ENCODE measurements at places on chromosomes 6 and 20.

DNA sequence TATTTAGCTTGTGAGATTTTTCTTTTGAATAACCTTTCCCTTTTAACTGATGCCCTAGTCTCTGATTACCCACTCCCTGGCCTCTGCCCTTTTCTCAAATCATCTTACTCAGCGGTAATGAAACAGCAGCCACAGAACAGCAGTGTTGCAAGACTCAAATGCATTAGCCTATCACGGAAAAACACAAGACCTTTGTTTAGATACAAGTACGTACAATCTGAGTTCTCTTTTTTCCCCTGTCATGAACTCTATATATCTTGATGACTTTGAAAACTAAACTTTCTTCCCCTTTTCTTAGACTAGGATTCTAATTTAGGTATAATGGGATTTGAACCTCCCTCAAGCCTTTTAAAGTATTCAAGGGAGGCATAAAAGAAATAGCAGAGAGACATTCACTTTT, 1034.9 kb downstream of the EYS start:
- DNase-seq, result no peak

- DNase-seq, result no peak
These were observed 49.0 kb upstream of the TENT5A start for GRCh38 chr6:81801489-81801888.

DNA sequence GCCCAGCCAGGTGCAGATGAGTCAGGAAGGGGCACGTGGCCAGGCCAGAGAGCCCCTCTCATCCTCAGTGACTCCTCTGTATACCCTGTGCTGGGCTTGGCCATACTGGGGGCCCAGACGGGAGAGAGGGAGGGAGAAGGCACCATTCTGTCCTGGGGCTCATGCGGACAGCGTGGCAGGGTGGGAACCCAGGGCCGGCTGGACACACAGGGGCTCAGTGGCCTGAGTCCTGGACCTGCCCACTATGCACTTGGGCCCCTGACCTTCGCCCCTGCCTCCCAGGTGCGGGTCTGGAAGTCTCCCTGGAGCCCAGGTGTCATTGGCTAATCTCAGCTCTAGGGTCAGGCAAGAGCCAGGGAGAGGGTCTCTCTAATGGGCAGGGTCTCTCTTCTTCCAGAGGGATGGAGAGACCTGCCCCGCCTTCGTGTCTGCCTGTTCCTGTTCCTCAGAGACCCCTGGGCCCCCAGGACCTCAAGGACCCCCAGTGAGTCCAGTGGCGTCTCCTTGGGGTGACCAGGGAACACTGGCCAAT, 27.7 kb downstream of the COL20A1 start:
- no peak for DNase-seq

DNA sequence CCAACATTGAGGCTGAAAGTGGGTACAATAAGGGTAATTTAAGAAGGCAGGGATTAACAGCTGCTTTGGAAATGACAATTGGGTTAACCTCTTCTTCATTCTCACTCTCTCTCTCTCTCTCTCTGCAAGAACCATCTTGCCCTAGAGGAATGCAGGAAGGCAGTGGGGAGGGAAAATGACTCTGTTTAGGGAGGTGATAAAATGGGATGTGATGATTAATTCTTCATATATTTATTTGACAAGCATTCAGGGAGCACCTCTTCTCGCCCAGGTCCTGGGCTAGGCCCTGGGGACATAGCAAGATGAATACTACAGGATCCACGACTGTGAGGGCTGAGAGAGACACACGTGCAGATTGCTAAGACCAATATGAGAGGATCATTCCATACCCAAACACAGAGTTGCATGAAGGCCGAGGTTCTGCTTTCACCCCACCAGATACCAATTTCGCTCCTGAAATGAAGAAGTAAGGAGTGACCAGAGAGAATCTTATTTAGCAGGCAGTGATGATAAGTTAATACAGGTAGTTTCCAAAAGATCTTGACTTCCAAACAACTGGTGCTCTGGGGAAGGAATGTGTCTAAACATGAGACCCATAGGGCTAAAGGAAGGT, 13.3 kb upstream of the PTPN1 start:
- DNase-seq, result no peak

- DNase-seq, result no peak
These were observed 56.7 kb downstream of the FILIP1 start for GRCh38 chr6:75436869-75437268.

DNA sequence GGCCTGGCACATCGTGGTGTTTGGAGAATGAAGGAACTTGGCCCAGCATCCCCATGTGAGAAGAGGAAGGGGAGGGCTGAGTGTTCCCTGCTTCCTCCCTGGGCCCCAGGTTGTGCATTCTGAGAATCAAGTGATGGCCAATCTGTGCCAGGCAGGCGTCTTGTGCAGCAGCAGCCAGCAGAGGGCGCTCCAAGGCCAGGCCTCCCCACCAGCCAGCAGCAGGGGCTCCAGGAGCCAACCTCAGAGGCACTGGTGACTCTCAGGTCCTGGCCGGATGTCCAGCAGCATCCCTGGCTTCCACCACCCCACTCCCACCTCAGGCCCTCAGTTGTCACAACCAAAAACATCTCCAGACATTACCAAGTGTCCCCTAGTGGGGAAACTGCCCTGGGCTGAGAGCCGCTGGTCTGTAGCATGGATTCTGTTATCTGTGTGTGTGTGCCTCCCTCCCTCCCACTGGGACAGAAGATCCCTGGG, 192.0 kb downstream of the PREX1 start:
- peak; percentile 46 for DNase-seq

- no peak for DNase-seq
These were observed 115.2 kb upstream of the BCLAF1 start for GRCh38 chr6:136404627-136405419.

All from CD4-positive, alpha-beta T cell treated with Interleukin-15 for 1 hour (primary cell).